ENCODE measurements at places on chromosomes 11 and 22. TPM values are rescaled to one million over a fixed set of nuclear protein-coding genes. Genes with fewer than 3 reads are reported as not detected.

NXPE4 gene
- total RNA-seq: not detected

ADAMTS15 gene
- not detected for total RNA-seq

SLC25A18 gene
- total RNA-seq: not detected

MMP12 gene
- not detected for total RNA-seq

SCGB1A1 gene
- total RNA-seq: not detected

POLR2F gene
- total RNA-seq: 22.7 TPM

MMP13 gene
- total RNA-seq: not detected
